HS-5 (cell line): ENCODE measurements at places on chromosomes 4 and X.

GRCh38 chr4:73446336-73446938 lies 10.4 kb downstream of the AFP start:
- no peak for DNase-seq

DNA sequence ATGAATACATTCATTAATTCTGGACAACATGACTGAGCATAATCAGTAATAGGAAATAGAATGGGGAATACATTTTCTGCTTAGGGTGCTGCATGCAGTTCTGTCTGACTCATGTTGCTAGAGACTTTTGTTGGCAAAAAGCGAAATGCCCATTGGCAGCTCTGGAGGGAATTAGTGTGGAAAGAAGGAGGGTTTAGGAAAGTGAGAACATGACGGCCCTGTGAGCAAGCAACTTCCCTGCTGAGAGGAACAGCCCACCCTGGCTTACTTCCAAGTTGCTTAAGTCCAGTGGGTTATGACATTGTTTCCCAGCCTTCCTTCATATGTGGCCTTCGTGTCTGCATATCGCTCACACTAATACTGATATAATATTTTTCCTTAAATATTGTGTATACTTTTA lies 13.8 kb downstream of the MAD2L1 start:
- DNase-seq = peak; percentile 80

DNA sequence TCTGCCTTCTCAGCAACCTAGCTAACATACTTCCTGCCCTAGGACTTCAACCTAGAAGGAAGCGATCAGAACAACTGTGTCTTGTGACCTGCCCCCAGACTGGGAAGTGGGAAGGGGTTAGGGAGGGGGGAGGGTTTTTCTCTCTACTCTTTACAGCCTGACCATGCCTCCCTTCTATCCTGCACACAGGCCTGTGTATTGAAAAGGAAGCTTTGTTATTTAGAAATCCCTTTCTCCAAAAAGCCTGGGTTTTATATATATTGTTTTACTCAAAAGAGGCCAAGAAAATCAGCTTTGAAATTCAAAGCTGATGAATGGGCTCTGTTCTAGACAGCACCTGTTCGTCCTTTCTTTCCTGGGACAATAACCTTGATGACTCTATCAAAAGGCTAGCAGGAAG lies 35.2 kb upstream of the SMS start:
- no peak for DNase-seq

- no peak for DNase-seq
These were observed 459.5 kb downstream of the GASK1B start for GRCh38 chr4:157713342-157713741.

DNA sequence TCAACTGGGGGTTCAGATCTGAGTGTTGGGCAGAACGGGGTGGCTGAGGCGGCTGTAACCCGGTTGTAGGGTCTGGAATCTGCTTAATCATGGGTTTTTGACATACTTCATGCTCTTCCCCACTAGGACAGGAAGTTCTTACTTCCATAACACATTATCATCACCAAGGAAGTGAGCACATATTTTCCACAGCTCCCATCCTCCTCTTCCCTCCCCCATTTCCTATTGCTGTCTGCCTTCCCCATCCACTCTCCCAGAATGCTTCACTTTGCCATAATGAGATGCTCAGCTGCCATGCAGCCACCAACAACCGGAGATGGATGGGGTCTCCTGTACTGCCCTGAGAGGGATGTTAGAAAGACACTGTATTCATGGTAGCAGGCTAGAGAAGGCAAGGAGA lies 6.4 kb upstream of the DCUN1D4 start:
- DNase-seq = no peak
